ENCODE measurements at places on chromosomes 1 and 21.

DNA sequence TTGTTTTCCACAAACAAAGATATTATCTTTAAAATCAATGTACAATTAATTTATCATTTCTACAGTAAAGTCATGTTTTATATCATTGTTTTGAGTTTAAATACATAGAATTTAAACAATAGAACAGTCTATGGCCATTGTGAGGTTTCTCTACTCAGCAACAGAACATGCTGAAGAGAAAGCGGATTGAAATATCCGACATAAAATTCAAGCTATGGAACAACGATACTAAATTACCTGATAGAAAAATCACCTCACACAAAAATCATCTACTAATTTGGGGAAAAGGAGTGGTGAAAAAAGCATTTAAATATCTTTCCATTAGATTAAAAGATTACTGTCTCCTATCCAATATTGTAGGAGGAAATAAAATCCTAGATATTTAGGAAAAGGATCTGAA is 12.6 kb downstream of the CDKN2C start:
- no peak overlapping the region for H3K27ac ChIP-seq
- H3K4me1 ChIP-seq = peaks cover 11% of the 10 kb centered on the region
- H3K27me3 ChIP-seq = peaks cover 8% of the 10 kb centered on the region
- no peaks in the 10 kb centered on the region for H3K36me3 ChIP-seq
- H3K4me3 ChIP-seq = no peak overlapping the region

DNA sequence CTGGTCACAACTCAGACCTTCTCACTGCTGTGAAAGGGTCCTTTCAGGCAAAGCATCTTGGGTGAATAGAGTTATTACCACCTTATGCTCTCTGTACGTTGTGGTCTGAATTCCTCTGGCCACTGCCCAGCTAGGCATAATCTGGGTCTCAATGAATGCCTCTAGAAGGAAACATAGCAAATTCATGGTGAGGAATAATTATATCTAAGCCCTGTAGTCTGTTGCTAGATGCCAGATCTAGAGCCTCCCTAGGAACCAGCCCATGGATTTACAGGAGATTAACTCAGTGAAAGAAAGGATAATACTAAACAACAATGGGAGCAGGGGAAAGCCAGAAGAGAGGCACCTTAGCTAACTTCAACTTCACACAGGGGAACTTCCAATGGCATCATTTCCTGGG is 2.4 kb upstream of the COL11A1 start:
- H3K36me3 ChIP-seq = no peaks in the 10 kb centered on the region
- no peak overlapping the region for H3K27ac ChIP-seq
- DNase-seq = no peak
- H3K27me3 ChIP-seq = peaks cover 17% of the 10 kb centered on the region
- peaks cover 6% of the 10 kb centered on the region for H3K4me1 ChIP-seq

DNA sequence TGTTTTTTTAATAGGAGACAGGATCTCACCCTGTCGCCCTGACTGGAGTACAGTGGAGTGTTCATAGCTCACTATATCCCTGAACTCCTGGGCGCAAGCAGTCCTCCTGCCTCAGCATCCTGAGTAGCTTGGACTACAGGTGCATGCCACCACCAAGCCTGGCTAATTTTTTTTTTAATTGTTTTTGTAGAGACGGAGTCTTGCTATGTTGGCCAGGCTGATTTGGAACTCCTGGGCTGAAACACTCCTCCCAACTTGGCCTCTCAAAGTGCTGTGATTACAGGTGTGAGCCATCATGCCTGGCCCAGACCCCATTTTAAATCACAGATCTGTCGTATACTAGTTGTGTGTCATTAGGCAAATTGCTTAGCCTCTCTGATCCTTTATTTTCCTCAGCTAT is 161.1 kb downstream of the DYRK1A start:
- H3K27ac ChIP-seq = no peak overlapping the region
- DNase-seq = no peak
- peaks cover 4% of the 10 kb centered on the region for H3K4me1 ChIP-seq
- H3K4me3 ChIP-seq = no peak overlapping the region

DNA sequence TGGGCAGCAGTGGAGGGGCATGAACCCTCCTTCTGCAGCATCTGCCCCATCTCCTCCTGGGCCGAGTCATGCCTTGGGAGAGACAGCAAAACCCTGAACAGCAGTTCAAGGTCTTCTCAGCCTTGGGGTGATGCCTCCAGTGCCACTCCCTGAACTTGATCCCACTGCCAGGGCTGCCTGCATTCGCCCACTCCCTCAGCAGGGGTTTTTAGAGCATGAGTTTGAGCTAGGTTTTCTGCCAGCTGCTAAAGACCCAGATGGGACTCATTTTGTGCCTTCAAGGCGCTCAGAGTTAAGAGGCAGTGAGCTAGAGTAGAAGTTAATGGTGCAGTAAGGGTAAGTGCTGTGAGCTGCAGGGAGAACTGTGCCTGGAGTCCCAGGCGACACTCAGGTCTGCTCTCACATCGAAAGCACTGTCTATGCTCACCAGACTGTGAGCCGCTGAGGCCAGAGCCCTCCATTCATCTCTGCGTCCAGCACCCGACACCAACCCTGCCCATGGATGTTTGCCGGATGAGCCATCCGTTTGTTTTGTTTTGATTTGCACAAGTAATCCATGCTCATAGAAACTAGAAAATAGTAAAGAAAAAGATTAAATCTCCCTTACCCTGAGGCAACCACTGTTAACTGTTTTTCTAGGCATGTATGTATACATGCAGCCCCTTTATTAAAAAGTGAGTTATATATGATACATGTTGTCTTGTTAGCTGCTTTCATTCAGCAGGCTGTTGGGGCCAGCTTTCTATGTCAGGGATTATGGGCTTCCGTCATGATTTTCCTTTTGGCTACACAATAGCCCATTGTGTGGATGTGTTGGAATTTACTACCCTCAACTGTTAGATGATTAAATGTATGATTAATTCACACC is 67.8 kb downstream of the VPS26C start:
- H3K36me3 ChIP-seq = peaks cover 40% of the 10 kb centered on the region
- no peak overlapping the region for H3K4me3 ChIP-seq
- no peak overlapping the region for H3K27ac ChIP-seq
- H3K27me3 ChIP-seq = no peaks in the 10 kb centered on the region
- no peaks in the 10 kb centered on the region for H3K4me1 ChIP-seq

GRCh38 chr1:111847466-111847865 is 91.8 kb downstream of the DDX20 start:
- no peak overlapping the region for H3K27ac ChIP-seq
- no peaks in the 10 kb centered on the region for H3K36me3 ChIP-seq
- H3K27me3 ChIP-seq = peaks cover 2% of the 10 kb centered on the region
- DNase-seq = no peak

GRCh38 chr1:178541829-178542553 is 29.1 kb downstream of the TEX35 start:
- H3K4me1 ChIP-seq = peaks cover 6% of the 10 kb centered on the region
- peak; percentile 47 for DNase-seq
- peak overlapping the region; percentile 87 for H3K27ac ChIP-seq
- H3K36me3 ChIP-seq = no peaks in the 10 kb centered on the region
- peak overlapping the region; percentile 86 for H3K4me3 ChIP-seq

- no peak overlapping the region for H3K27ac ChIP-seq
- no peaks in the 10 kb centered on the region for H3K36me3 ChIP-seq
- H3K27me3 ChIP-seq = peaks cover under 1% of the 10 kb centered on the region
Measured at GRCh38 chr1:175354080-175354479, 161.5 kb upstream of the KIAA0040 start.

GRCh38 chr1:243712242-243712641 is 137.8 kb downstream of the AKT3 start:
- peaks cover 33% of the 10 kb centered on the region for H3K4me1 ChIP-seq
- DNase-seq = no peak
- H3K36me3 ChIP-seq = no peaks in the 10 kb centered on the region
- no peaks in the 10 kb centered on the region for H3K27me3 ChIP-seq
- H3K4me3 ChIP-seq = no peak overlapping the region

Measured in activated CD8-positive, alpha-beta T cell treated with anti-CD3 and anti-CD28 coated beads for 36 hours (primary cell).